Left ventricle myocardium inferior (tissue), 1 donor: ENCODE measurements at places on chromosomes 11 and 22.

- H3K27me3 ChIP-seq = no peaks in the 10 kb centered on the region
- peaks cover 18% of the 10 kb centered on the region for H3K4me1 ChIP-seq
- H3K36me3 ChIP-seq = peaks cover 87% of the 10 kb centered on the region
- H3K27ac ChIP-seq = no peak overlapping the region
- no peak overlapping the region for H3K4me3 ChIP-seq
Measured at GRCh38 chr11:1472180-1473005, 14.2 kb downstream of the MOB2 start.

- DNase-seq = peak; percentile 32
- H3K36me3 ChIP-seq = no peaks in the 10 kb centered on the region
- no peak within 1 kb of the TSS for H3K27ac ChIP-seq
- H3K4me1 ChIP-seq = peaks cover 14% of the 10 kb centered on the region
- H3K4me3 ChIP-seq = no peak within 1 kb of the TSS
- peaks cover 100% of the 10 kb centered on the region for H3K27me3 ChIP-seq
Measured at GRCh38 chr11:20599221-20600019, at the start of gene SLC6A5. SLC6A5 (plus strand) TSS chr11:20599608; CDS start chr11:20599673, 65 bp downstream.

DNA sequence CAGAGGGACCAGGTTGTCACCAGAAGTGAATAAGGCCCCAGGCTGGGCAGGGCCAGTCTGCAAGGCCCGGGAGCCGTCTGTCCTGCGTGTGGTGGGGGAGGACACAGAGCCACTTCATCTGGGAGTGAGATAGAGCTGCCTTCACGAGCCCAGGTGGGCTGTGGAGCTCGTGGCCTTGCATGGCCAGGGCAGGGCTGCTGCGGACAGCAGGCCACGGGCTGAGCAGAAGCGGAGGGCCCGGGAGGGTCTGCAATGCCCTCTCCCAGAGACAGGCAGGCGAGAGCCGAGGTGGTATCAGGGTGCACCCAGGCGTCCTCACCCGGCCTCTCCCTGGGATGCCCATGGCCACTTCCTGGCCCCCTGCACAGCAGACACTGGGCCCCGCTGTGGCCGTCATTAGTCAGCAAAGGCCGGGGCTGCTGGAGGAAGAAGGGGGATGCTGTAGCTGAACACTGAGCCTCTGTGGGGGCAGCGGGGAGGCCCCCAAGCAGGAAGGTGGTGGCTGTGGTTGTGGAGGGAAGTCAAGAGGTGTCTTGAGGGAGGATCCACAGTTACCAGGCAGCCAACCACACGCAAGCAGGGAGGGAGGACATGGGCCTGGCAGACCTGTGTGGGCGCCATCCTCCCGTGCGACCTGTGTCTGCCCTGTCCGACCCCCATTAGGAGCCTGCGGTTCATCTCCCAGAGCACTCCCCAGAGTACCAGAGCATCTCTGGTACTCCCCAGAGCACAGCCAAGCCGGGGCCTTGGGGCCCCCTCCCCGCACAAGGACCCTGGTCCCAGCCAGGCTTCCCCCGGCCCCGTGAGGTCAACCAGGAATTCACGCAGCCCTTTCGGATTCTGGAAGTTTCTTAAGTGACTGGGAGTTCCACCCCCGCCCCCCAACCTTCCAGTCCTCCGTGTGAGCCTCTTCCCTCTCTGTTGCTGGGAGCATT is 1109.5 kb downstream of the BRD1 start:
- peaks cover 54% of the 10 kb centered on the region for H3K27me3 ChIP-seq
- DNase-seq = peak; percentile 9
- H3K4me3 ChIP-seq = no peak overlapping the region
- no peak overlapping the region for H3K27ac ChIP-seq
- H3K36me3 ChIP-seq = no peaks in the 10 kb centered on the region

GRCh38 chr11:15367695-15368094 is 253.0 kb downstream of the INSC start:
- no peaks in the 10 kb centered on the region for H3K4me1 ChIP-seq
- no peak for DNase-seq
- no peak overlapping the region for H3K4me3 ChIP-seq
- H3K27me3 ChIP-seq = peaks cover 32% of the 10 kb centered on the region
- no peaks in the 10 kb centered on the region for H3K36me3 ChIP-seq

- H3K4me1 ChIP-seq = peaks cover 37% of the 10 kb centered on the region
- no peaks in the 10 kb centered on the region for H3K27me3 ChIP-seq
- no peak overlapping the region for H3K4me3 ChIP-seq
- no peak for DNase-seq
- H3K27ac ChIP-seq = no peak overlapping the region
Measured at GRCh38 chr11:13287681-13288080, 10.1 kb downstream of the BMAL1 start.

DNA sequence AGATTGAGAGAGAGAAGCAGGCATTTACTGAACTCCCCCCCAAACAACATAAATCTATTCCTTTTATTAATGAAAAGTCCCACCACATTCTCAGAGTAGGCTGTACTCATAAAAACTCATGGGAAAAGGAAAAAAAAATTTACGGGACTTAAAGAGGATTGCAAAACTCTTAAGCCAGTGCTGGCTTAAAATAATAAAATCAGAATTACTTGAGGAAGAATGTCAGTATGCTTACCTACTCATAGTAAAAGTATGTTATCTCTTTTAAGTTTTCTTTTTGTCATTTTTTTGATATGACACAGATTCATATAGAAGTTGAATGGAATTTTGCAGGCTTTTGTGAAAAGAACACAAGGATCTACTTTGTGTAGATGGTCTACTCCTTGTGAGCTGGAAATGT is 126.3 kb downstream of the LUZP2 start:
- no peak overlapping the region for H3K4me3 ChIP-seq
- no peak for DNase-seq
- no peaks in the 10 kb centered on the region for H3K4me1 ChIP-seq
- H3K36me3 ChIP-seq = no peaks in the 10 kb centered on the region
- H3K27me3 ChIP-seq = no peaks in the 10 kb centered on the region
